ENCODE measurements at places on chromosomes 5 and 9.

- DNase-seq = no peak
Observed at GRCh38 chr5:151596828-151597539, 5.9 kb upstream of the FAT2 start.

GRCh38 chr5:113510836-113511451 is 2.5 kb upstream of the YTHDC2 start:
- no peak for DNase-seq

DNA sequence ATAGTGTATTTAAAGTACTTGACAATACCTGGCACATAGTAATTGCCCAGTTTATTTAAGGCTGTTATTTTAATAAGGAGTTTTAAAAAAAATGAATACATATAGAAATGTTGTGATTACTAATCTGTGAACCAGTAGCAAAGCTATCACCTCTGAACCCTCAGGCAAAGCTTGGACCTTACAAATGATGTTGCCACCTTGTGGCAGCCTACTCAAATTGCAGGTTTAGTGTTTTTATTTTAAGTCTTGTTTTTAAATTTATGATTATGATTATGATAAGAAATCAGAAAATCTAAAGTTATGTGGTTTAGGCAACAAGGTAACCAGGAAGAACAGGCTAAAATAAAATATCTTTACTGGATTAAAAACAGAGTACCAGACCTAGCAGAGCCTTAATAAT is 35.8 kb downstream of the PPARGC1B start:
- no peak for DNase-seq

GRCh38 chr5:114434396-114435219 is 72.7 kb downstream of the KCNN2 start:
- no peak for DNase-seq

GRCh38 chr5:6728011-6728794 is 15.0 kb downstream of the TENT4A start:
- DNase-seq = no peak

GRCh38 chr9:97558701-97559101 is 57.2 kb downstream of the TMOD1 start:
- DNase-seq = no peak

- no peak for DNase-seq
Observed at GRCh38 chr5:174688441-174689354, 35.7 kb upstream of the MSX2 start.

- peak; percentile 26 for DNase-seq
Observed at GRCh38 chr9:112819635-112820496, 69.3 kb downstream of the SNX30 start.

DNA sequence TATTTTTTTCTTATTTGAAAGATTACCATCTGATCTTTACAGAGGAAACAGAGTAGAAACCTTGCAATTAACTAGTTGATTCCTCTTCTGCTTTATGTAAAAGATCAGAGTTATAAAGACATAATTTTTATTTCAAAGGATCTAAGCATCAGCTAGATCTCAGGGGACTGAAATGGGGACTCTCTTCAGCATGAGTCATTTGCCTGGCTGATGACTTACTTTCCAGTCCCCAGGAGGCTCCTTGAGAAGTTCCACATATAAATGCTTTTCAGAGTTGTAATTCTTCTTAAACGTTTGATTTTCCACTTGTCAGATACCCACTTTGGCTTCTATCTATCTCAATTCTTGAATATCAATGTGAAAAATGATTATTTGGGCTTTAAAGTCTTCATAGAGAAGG is 389.4 kb downstream of the RAB3C start:
- DNase-seq = no peak

GRCh38 chr9:116860509-116861120 is 173.5 kb downstream of the TRIM32 start:
- no peak for DNase-seq

GRCh38 chr9:91852801-91853347 is 97.2 kb downstream of the ROR2 start:
- DNase-seq = no peak

DNA sequence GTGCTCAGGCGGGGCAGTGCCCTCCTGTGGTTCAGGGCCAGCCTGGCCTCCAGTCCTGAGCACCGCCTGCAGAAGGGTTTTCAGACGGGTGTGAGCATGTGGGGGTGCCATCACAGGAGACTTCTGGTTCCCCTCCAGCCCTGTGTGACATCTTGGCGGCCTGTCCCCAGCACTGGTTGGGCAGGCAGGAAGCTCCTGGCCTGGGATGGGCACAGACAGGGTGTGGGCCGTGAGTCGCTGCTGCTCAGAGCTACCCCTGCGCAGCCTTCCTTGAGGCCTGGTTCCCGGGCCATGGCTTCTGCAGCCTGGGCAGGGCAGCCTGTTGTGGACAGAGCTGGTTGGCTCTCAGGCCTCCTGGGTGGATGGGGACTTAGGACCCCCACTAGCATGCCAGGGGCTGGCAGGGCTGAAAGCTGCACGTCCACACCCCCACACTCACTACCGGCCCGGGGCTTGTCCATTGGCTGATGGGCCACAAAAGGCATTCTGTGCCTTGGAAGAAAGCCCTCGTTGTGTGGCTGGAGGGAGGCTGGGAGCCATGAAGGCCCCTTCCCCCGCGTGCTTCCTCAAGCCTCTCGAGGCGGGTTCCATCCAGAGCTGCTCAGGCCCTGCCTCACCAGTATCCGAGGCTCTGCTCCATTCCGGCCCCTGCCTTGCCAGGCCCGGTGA is 58.7 kb downstream of the RXRA start:
- DNase-seq = no peak

DNA sequence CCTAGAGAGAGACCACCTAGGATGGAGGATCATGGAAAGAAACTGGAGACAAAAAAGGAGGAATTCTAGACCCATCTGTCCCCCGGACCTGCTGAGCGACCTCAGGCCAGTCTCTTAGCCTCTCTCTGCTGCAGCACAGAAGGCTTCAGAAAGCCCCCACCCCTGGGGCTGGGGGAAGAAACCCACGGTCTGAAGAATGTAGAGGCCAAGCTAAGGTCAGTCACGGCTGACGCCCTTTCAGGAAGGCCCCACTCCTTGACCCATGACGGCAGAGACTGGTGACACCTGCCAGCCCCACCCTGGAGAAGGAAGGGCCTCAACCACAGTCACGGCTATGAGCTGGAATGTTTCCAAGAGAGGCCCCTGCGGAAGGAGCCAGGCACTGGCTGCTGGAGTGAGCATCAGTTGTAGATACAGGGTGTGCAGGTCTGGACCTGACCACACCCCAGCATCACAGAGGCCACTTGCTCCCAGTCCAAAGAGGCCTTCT is 120.5 kb upstream of the BOD1 start:
- peak; percentile 76 for DNase-seq

GRCh38 chr5:143594902-143595818 is 191.7 kb upstream of the NR3C1 start:
- DNase-seq = no peak

GRCh38 chr9:116355153-116355921 is 201.7 kb downstream of the PAPPA start:
- no peak for DNase-seq

DNA sequence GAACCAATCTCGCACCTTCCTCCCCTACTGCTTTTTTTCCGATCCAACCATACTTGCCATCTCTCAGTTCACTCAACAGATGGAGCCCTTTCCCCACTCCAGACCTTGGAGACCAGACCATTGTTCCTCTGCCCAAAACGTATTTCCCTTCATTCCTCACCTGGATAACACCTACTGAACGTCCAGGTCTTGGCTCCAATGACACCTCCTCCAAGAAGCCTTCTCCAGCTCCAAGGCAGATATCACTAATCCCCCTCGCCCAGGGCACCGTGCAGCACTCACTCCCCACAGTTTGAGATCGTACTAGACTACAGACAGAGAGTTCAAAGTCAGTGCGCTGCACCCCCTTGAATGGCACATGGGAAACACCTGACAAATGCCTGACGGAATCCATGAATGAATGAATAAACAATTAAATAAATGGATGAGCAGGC is 47.1 kb upstream of the AKNA start:
- no peak for DNase-seq

GRCh38 chr9:95007226-95007869 is 280.8 kb downstream of the AOPEP start:
- no peak for DNase-seq

- no peak for DNase-seq
Observed at GRCh38 chr5:41154491-41154890, 58.8 kb downstream of the C6 start.

DNA sequence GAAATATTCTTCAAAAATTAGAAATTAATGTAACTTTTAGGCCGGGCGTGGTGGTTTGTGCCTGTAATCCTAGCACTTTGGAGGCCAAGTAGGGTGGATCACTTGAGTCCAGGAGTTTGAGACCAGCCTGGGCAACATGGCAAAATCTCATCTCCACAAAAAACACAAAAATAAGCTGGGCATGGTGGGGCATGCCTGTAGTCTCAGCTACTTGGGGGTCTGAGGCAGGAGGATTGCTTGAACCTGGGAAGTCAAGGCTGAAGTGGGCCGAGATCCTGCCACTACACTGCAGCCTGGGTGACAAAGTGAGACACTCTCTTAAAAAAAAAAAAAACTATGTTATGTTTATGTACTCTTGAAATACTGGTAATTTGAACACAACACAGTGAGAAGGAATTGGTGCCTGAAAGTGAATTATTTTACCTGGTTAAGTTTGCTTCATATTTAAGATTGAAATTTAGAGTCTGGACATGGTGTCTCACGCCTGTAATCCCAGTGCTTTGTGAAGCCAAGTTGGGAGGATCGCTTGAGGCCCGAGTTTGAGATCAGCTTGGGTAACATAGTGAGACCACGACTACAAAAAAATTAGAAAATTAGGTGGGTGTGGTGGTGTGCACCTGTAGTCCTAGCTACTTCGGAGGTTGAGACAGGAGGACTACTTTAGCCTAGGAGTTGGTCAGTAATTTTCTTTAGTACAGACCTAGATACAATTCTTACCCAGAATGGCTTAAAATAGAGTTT is 15.0 kb downstream of the ARRDC3 start:
- DNase-seq = no peak

GRCh38 chr9:121770415-121771273 is 119.2 kb downstream of the DAB2IP start:
- no peak for DNase-seq

- DNase-seq = no peak
Observed at GRCh38 chr5:158471535-158471924, 612.6 kb upstream of the CLINT1 start.
